Motor neuron (in vitro differentiated cells): ENCODE measurements at places on chromosomes 12 and 14. TPM values are rescaled to one million over a fixed set of nuclear protein-coding genes. Genes with fewer than 3 reads are reported as not detected.

The NELL2 gene
- 68.9 and 76.0 TPM in 2 replicates for total RNA-seq

The KIAA0586 gene
- 29.4 and 34.0 TPM in 2 replicates for total RNA-seq

The RNU6-7 gene
- total RNA-seq = not detected in 2 replicates

- no peak for ATAC-seq
Observed at GRCh38 chr14:91545946-91546716, 36.0 kb upstream of the PPP4R3A start.

GRCh38 chr12:13613297-13613696, 368.1 kb downstream of the GRIN2B start:
- no peak for ATAC-seq

GRCh38 chr12:62291864-62292760, 31.9 kb downstream of the USP15 start:
- ATAC-seq = no peak

DNA sequence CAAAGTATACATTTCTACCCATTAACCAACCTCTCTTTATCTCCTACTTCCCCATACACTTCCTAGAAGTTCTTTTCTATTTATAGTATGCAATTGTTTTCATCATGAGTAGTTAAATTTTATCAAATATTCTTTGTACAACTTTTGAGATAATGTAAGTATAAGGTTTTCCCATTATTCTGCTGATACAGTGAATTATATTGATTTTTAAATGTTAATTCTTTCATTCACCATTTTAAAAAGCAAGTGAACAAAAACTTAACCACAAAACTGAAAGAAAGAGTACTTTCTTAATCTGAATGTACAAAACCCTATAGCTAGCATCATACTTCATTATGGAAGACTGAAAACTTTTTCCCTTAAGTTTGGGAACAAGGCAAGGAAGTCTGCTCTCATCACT, 9.5 kb upstream of the SLCO1B3 start:
- no peak for ATAC-seq
